ENCODE measurements at places on chromosomes 12 and 14. TPM values are rescaled to one million over a fixed set of nuclear protein-coding genes. Genes with fewer than 3 reads are reported as not detected.

DNA sequence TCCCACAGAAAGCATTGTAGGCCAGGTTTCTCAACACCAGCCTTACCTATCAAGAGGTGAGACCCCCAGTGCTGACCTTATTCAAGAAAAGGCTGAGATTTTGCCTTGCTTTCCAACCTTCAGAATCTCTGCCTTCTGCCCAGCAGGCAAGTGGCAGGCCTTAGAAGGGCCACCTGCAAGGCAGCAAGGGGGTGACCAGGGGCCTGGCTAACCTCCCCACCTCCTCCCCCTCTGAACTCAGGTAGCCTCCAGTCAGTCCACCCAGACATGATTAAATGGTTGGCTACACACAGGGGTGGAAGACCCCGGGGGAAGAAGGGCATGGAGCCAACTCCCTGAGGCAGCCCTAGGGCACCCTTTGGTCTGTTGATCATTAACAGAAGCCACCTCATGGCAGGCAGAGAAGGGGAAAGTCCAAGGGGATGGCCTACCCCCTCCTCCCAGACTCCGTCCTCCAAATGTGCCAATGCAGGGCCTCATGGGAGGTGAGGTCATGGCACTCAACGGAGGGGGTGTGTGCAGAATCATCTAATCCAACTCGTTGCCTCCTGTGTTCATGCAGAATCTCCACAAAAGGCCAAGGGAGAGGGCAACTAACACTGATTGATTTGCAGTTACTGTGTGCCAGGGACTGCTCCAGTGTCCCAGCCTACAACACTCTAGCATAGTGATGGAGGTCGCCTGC lies 8.5 kb downstream of the ZFP36L1 start:
- H3K27ac ChIP-seq: no peak overlapping the region
- no peak overlapping the region for H3K4me3 ChIP-seq
- H3K4me1 ChIP-seq: peaks cover 31% of the 10 kb centered on the region
- peaks cover 23% of the 10 kb centered on the region for H3K36me3 ChIP-seq
- no peaks in the 10 kb centered on the region for H3K27me3 ChIP-seq

DNA sequence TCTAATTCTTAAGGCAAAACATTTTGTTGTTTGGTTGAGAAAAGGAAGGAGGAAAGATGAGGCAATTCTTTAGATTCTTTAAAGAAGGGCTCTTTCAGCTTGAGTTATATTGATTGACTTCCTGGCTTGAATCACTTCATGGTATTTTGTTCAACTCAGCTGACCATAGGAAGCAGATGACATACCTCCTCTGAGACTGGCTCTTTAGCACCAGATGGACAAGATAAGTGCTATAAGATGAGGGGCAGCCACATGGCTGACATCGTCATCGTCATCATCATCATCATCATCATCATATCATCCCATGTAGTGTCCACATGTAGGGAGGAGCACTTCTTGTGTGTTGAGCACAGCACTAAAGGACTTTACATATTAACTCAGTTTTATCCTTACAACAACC lies 81.3 kb downstream of the SSPN start:
- H3K27me3 ChIP-seq: peaks cover 18% of the 10 kb centered on the region
- no peaks in the 10 kb centered on the region for H3K36me3 ChIP-seq

GRCh38 chr14:75042035-75042434 lies 9.2 kb downstream of the MLH3 start:
- H3K4me3 ChIP-seq: no peak overlapping the region
- DNase-seq: no peak
- no peak overlapping the region for H3K27ac ChIP-seq
- H3K27me3 ChIP-seq: no peaks in the 10 kb centered on the region
- no peaks in the 10 kb centered on the region for H3K4me1 ChIP-seq

- peak overlapping the region; percentile 96 for H3K27ac ChIP-seq
- peaks cover 57% of the 10 kb centered on the region for H3K4me1 ChIP-seq
- no peaks in the 10 kb centered on the region for H3K27me3 ChIP-seq
- peak overlapping the region; percentile 40 for H3K4me3 ChIP-seq
- peaks cover 21% of the 10 kb centered on the region for H3K36me3 ChIP-seq
- peak; percentile 54 for DNase-seq
Measured at GRCh38 chr12:57135527-57136326, 7.4 kb downstream of the LRP1 start.

GRCh38 chr12:64293654-64294364 lies 71.7 kb upstream of the KICS2 start:
- H3K4me1 ChIP-seq: peaks cover 6% of the 10 kb centered on the region
- peaks cover 3% of the 10 kb centered on the region for H3K36me3 ChIP-seq
- DNase-seq: no peak
- no peaks in the 10 kb centered on the region for H3K27me3 ChIP-seq

GRCh38 chr14:28461389-28461788 lies 305.2 kb upstream of the FOXG1 start:
- no peaks in the 10 kb centered on the region for H3K4me1 ChIP-seq
- peaks cover 14% of the 10 kb centered on the region for H3K36me3 ChIP-seq
- DNase-seq: no peak
- no peaks in the 10 kb centered on the region for H3K27me3 ChIP-seq

DNA sequence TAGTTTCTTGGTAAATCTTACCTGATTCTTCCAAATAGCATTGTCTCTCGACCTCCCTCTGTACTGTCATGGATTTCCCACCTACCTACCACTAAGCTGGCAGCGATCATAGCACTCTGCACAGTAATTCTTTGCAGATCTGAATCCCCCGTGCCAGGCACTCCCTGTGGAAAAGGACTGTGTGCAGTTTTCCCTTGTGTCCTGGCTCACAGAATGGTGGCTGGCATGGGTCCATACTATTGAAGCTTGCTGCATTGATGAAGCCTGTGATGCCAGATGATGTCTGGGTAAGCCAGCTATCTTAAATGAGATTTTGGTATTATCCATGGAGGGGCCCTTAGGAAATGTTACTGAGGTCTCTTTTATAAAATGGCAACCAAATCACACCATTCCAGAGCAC lies 135.7 kb downstream of the RPAP3 start:
- H3K36me3 ChIP-seq: no peaks in the 10 kb centered on the region
- no peak overlapping the region for H3K27ac ChIP-seq
- H3K4me3 ChIP-seq: no peak overlapping the region
- H3K4me1 ChIP-seq: no peaks in the 10 kb centered on the region
- H3K27me3 ChIP-seq: no peaks in the 10 kb centered on the region

GRCh38 chr14:72925815-72926291 lies 411 bp upstream of the DCAF4 start:
- H3K4me3 ChIP-seq: peak overlapping the region; percentile 87
- no peak for DNase-seq

GRCh38 chr12:57046947-57047890 lies 2.7 kb downstream of the MYO1A start:
- DNase-seq: no peak
- no peaks in the 10 kb centered on the region for H3K36me3 ChIP-seq
- H3K27me3 ChIP-seq: peaks cover 7% of the 10 kb centered on the region
- no peak overlapping the region for H3K4me3 ChIP-seq
- H3K27ac ChIP-seq: no peak overlapping the region
- H3K4me1 ChIP-seq: no peaks in the 10 kb centered on the region

DNA sequence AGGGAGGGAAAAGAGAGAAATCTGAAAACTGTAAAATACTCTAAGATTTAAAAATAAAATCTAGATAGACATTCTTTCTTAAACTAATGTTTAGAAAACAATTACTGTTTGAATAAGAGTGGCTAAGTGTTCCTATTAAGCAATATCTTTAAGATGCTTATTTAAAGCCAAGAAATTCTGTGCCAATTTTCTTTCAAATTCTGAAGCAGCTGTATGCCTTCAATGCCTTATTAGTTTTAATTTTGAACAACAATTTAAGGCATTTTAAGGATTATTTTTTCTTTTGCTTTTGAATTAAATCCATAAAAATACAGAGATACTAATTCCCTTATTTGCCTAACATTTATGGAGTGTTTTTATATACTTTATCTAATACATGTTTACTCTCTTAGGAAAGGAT lies 50.3 kb upstream of the KITLG start:
- no peaks in the 10 kb centered on the region for H3K36me3 ChIP-seq
- no peaks in the 10 kb centered on the region for H3K27me3 ChIP-seq
- no peak overlapping the region for H3K27ac ChIP-seq
- no peaks in the 10 kb centered on the region for H3K4me1 ChIP-seq
- DNase-seq: no peak

GRCh38 chr14:104076743-104077142 lies 8.8 kb upstream of the ASPG start:
- peaks cover 7% of the 10 kb centered on the region for H3K36me3 ChIP-seq
- no peak for DNase-seq
- H3K27me3 ChIP-seq: peaks cover 4% of the 10 kb centered on the region
- H3K27ac ChIP-seq: no peak overlapping the region
- H3K4me1 ChIP-seq: peaks cover 7% of the 10 kb centered on the region

DNA sequence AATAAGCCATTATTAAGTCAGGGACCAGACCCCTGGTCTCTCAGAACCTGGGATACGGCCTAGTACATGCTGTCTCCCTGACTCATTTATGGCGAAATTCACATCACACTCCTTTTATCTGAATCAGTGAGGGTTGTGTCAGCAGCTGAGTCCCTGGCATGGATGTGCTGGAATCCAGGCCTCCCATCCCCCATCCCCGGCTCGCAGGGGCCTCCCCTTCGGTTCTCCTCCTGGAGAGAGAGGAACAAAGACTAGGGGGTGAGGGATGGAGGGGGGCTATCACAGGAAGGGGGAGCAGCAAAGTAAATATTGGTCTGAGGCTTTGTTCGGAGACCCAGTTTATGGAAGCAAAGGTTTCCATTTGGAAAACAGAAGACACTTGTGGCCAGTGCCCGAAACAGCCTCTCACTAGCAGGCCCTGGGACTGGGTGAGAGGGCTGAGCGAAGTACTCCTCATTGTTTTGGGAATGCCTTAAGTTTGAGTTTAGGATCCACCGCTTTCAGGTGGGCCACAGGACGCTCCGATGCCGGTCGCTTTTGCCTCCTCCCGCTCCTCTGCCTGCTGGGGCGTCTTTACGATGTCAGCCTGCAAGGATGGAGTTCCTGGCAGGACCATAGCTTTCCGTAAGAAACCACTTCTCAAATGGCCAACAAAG lies 145.0 kb downstream of the PRKCH start:
- H3K4me1 ChIP-seq: peaks cover 60% of the 10 kb centered on the region
- peak; percentile 65 for DNase-seq
- H3K4me3 ChIP-seq: peak overlapping the region; percentile 44
- H3K27ac ChIP-seq: no peak overlapping the region
- peaks cover 10% of the 10 kb centered on the region for H3K36me3 ChIP-seq

- peak overlapping the region; percentile 21 for H3K4me3 ChIP-seq
- no peaks in the 10 kb centered on the region for H3K36me3 ChIP-seq
- peaks cover 43% of the 10 kb centered on the region for H3K4me1 ChIP-seq
- peak overlapping the region; percentile 15 for H3K27ac ChIP-seq
- DNase-seq: peak; percentile 68
Measured at GRCh38 chr14:65173973-65174693, 71.8 kb upstream of the MAX start.

DNA sequence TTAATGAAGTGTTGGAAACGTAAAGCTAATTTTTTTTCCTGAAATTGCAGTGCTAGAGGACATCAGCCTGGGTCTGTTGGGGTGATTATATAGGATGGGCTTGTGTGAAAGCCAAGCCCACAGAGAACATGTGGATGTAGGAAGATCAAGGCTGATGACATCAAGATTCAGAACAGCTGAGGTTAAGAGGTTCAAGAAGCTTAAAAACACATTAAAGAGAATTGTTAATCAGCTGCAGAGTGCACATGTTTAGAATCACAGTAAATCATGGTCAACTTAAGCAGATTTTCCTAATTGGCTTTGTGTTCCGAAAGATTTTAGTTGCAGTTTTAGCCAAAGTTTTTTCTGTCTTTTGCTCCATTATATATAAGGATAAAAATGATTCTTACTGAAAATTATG lies 87.9 kb upstream of the PRICKLE1 start:
- no peak overlapping the region for H3K27ac ChIP-seq
- H3K4me3 ChIP-seq: no peak overlapping the region
- DNase-seq: no peak

- no peak for DNase-seq
- H3K4me1 ChIP-seq: peaks cover 23% of the 10 kb centered on the region
- H3K27ac ChIP-seq: no peak overlapping the region
- H3K4me3 ChIP-seq: no peak overlapping the region
Measured at GRCh38 chr14:91229743-91230200, 14.7 kb downstream of the GPR68 start.

- no peak overlapping the region for H3K4me3 ChIP-seq
- no peak for DNase-seq
- no peaks in the 10 kb centered on the region for H3K27me3 ChIP-seq
- H3K4me1 ChIP-seq: peaks cover 24% of the 10 kb centered on the region
- H3K27ac ChIP-seq: no peak overlapping the region
Measured at GRCh38 chr12:2300886-2301285, 248.1 kb downstream of the CACNA1C start.

- no peaks in the 10 kb centered on the region for H3K27me3 ChIP-seq
- DNase-seq: no peak
- peak overlapping the region; percentile 9 for H3K27ac ChIP-seq
Measured at GRCh38 chr12:112282920-112283319, 99.3 kb downstream of the HECTD4 start.

KRR1 gene
- 54.4 TPM for total RNA-seq

NYNRIN gene
- 18.3 TPM for total RNA-seq

NRXN3 gene
- 2.9 TPM for total RNA-seq

DCN gene
- total RNA-seq: 2.0 TPM

IL31 gene
- total RNA-seq: not detected

TMCC3 gene
- total RNA-seq: 2.4 TPM

EFS gene
- 43.5 TPM for total RNA-seq

INHBE gene
- 5.0 TPM for total RNA-seq

All from WTC11 (cell line).